ENCODE measurements at places on chromosomes 11 and 22.

DNA sequence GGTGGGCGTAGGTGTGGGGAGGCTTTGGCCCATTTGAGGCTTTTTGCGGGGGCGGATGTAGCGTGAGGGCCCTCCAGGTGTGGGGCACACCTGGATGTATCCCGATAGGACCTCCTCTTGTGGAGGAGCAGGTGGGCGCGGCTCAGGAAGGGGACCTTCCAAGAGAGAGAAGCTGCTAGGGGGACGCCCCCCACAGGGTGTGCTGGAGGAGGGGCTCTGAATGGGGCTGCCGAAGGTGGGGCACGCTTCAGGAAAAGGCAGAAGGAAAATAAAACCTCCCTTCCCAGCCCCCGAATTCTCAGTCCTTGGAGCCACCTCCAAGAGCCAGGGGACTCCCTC, 621 bp downstream of the SGSM1 start:
- no peak for DNase-seq

DNA sequence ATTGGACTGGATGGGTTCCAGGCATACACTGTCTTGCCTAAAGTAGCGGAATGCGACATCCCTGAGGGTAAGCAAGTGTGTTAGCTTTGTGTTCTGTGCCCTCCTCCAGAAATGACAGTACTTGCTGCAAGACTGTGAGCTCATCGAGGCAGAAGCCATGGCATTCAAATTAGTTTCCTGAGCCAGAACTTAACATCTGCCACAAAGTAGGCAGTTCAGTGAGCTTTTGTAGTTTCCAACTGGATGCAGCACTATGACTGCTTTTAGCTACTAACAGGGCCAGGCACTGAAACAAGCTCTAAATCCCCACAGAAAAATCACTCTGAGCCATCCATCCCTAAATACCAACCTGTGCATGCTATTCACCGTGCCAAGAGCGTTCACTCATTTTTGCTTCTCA, 1.2 kb upstream of the FAR1 start:
- DNase-seq = no peak

DNA sequence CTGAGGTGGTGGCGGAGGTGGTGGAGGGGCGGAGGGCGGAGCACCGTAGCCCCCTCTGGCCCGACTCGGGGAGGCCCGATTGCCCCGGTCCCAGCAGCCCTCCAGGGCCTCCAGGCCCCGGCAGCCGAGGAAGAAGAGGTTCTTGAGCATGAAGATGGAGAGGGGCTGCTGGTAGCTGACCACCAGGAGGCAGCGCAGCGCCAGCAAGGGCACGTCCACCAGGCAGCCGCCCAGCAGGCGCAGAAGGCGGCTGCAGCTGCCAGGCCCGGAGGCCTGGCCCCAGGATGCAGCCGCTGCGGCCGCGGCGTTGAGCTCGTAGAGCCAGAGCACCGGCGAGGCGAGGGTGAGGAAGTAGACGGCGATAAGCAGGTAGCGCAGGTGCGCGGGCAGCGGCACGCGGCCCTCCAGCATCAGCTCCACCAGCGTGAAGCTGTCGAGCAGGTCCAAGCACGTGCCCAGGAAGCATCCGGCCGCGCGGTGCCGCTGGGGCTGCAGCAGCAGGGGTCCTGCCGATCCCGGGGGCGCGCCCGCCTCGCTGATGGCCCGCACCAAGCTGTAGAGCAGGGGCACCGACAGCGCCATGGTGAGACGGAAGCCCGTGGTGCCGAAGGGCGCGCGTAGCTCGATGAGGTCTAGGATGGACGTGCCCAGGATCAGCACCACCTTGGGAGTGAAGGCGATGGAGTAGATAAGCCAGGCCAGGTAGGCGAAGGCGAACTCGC, 1.5 kb downstream of the TMEM121B start:
- no peak for DNase-seq

DNA sequence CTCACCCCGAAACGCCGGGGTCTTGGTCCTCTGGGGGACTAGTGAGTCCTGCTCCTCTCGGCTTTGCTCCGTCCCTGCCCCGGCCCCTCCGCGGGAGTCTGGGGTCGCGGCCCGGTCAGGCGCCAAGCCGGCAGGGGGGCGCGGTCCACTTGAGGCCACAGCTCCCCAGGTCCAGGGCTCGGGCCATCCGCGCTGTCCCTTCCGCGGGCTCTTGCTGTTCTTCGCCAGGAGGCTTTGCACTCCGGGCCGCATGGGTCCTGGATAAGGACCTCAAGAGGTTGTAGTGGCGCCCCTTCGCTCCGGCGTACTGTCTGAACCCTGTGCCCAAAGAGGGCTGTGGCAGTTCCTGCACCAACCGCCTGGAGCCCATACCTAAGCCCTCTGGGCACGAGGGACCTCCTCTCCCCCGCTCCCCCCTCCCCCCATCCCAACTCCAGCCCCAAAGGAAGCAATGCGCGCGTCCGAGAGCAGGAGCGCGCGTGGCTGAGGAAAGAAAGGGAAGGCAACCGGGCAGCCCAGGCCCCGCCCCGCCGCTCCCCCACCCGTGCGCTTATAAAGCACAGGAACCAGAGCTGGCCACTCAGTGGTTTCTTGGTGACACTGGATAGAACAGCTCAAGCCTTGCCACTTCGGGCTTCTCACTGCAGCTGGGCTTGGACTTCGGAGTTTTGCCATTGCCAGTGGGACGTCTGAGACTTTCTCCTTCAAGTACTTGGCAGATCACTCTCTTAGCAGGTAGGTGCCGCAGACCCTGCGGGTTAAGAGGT, at the start of gene ADM:
ADM (plus strand) TSS at position 579 of the 767 bp plus-strand sequence. CDS start 628 bp downstream, outside the sequence.
- DNase-seq = peak; percentile 95

DNA sequence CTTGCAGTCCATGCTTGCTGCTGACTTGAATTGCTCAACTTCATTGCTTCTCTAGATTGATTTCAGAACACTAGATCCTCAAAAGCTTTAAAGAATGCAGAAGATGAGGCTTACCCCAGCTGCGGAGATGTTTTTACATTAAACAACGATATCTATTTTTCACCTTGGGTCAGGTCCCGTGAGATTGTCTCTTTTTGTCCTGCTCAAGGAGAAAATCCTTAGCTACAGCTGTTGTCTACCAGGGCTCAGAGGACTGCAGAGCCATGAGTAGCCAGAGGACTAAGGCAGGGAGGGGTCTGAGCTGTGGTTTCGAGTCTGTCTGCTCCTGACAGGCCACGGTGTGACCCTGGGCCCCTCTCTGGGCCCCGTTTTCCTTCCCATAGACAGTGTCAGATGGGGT, 51.4 kb downstream of the PKNOX2 start:
- no peak for DNase-seq

DNA sequence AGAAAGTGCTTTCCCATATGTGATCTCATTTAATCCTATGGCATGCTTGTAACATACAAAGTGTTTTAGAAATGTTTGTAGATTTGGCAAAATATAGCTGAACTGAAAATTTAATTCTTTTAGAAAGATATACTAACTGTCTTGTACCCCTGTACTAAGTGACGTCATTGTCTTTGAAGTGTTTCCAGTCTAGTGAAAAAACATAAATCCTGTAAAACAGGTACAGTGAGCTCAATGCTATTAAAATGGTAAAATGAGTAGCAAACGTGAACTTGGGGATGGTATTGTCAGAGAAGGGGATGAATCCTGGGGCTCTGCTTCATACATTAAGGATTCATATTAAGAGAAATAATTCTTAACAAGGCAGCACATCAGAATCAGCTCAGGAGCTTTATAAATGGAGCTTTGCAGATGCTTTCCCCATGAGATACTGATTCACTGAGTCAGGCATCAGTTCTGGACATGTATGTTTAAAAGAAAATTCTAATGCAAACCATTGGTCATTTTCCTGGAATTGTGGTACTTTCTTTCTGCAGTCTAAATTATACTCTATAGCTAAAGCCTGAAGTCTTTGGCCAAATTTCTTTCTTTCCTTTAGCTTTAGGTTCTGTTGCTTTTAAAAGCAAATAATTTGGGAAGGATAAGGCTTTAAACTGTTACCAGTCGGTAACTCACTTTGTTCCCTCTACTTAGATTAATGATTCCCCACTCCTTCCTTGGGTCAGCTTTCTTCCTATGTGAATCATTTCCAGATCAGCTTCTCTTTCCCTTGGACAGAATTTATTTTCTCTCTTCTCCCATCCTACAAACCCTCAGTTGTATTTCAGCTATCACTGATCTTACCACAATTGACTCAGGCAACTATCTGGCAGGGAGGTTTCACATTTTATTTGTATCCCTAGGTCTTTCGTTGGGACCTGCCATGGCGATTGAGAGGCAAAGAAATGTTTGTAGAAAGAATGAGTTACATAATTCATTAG, 57.5 kb upstream of the DDI1 start:
- DNase-seq = peak; percentile 19

GRCh38 chr22:33492210-33492651, 428.0 kb downstream of the LARGE1 start:
- no peak for DNase-seq

DNA sequence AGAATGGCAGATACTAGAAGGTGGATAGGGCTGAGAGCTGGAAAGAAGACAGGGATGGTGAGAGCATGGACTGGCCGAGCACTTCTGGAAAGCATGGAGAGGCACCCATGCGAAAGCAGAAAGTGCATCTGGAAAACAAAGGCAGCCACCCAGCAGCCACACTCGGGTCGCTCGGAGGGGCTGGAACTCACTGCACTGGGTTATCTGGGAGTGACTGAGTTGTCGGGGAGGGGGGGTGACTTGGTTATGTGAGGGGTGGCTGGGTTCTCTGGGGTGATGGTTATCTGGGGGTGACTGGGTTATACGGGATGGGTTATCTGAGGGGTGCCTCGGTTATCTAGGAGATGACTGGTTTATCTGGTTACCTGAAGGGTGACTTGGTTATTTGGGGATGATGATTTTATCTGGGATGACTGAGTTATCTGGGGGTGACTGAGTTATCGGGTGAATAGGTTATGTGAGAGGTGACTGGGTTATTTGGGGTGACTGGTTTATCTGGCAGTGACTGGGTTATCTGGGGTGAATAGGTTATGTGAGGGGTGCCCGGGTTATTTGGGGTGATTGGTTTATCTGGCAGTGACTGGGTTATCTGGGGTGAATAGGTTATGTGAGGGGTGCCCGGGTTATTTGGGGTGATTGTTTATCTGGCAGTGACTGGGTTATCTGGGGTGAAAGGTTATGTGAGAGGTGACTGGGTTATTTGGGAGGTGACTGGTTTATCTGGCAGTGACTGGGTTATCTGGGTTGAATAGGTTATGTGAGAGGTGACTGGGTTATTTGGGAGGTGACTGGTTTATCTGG, 2.6 kb upstream of the PANX2 start:
- DNase-seq = peak; percentile 28

DNA sequence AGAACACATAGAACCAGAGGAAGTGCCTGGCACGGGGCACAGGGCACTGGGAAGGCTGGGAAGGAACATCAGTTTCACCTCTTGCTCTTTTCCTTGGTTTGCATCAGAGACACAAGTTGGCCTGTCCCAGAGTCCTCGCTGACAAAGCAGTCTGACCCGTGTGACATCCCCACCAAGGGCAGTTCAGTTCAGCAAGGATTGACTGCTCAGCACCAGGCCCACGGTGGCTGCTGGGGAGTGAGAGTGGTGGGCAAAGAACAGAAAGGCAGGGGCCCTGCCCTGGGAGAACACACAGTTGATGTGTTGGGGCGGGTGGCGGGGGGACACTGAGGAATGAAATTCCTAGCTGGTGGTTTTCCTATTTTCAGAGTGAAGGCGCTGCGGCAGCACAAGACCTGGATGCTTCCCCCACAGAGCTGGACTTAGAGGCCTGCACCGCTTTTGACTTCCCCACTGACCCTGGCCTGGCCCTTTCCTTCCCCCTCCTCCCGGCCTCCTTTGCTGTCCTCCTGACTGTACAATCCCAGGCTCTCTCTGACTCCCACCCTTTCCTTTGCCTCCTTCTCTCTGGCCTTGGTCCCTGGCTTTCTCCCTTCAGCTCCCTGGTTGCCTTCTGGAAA, 2.2 kb upstream of the TMPRSS13 start:
- DNase-seq = no peak

DNA sequence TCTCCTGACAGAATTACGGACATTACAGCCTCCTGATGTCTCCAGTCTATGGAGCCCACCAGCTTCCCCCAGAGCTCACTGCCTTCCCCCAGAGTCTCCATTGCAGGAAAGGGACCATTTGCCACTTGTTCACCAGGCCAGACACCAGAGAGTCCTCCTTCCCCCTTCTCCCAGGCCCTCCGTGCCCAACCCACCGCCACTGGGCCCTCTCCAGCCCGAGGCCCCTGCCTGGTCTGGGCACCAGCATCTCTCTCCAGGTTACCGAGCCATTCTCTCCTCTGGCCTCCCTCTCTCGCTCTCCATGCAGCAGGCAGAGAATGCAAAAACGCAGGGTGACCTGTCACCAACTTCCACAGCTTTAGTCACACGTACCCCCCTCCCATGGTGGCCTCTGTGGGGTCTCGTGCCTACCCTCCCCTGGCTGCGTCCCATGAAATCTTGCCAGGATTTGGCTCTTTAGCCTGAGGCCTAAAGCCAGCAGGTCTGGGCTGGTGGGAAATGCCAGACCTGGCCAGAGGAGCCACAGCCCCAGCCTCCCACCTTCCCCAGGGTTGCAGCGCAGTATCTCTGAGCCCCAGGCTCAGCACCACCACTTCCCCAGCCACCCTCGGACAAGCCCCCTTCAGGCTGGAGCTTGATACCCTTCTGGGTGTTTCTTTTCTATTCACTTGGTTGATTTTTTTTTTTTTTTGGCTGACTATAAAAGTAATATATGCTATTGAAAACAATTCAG, 6.8 kb upstream of the SERPINH1 start:
- no peak for DNase-seq

DNA sequence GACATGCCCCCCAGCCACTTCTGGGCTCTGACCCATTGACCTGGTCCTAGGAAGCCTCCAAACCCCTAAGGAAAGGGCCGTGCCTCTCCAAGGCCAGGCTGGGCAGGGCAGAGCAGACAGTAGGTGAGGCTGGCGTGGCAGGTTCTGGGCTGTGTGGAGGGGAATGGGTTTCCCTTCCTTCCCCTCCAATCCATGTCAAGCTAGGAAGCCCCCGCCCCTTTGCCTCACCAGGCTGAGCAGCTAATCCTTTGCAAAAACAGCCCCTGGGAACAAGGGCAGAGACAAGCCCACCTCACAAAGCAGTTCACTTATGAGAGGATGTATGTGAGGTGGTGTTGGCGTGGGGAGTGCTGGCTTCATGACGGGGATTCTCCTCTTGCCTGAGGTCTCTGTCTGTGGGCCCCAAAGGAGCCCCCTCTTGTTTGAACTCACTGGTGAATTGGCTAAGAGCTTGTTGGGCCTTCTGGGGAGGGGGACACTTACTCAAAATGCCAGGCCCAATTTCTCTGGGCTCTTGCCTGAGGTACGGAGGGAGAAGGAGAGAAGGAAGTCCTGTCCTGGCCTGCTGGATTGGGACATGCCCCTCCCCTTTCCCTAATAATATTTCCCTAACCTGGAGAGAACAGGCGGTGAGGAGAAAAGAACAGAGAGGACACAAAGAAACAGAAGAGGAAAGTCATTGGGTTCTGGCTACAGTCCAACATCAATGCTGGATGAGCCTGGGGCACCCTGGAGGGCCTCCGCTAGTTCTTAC, 1.6 kb upstream of the TRIM29 start:
- DNase-seq = no peak

Data from left lung (tissue), 14 donors.